NCI-H524 treated with DMSO at 0.1 percent for 48 hours (cell line): ENCODE measurements at places on chromosomes 7 and 10.
A peak's percentile ranks its signal among the peaks of the same experiment; 100 is the strongest.

- DNase-seq = no peak
Measured at GRCh38 chr7:5439572-5440496, 16.2 kb upstream of the TNRC18 start.

- no peak for DNase-seq
Measured at GRCh38 chr10:124523901-124524300, 62.3 kb downstream of the LHPP start.

DNA sequence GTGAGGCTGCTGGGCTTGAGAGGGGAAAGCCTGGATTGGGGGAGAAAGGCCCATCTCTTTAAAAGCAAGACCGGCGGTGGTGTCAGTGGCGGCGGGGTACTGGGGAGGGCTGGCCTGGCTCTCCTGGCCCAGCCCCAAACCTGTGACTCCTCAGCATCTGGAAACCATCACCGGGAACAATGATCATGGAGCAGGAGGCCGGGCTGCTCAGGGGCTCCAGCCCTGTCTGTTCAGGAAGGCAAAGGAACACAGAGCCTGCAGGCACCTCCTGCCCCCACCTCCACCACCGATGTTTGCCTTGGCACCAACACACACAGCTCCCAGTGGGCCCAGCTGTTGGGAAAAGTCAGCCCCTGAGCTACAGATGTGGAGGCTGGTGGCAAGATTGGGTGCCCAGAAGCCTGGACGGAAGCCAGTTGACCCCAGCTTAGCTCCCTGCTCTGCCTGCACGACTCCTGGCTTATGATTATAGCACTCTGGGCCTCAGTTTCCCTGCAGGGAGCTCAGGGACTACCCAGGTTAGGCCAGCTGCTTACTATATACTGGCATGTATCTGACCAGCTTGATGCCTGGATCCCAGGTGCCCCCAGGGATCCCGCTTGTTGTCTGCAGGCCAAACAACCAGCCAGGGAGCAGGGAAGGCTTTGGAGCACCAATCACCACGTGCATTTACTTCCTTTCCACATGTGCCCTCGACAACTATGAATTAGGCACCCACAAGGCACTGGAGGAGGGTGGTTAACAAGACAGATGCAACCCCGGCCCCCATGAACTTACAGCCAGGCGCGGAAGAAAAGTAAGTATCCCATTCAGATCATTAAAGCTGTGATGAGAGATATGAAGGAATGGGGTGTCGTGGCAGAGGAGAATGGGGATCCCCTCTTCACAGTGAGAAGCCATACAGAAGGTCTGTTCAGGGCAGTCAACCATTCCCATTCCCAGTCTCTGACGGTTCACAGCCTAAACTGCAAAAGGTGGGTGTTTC lies 37.3 kb downstream of the ZCCHC24 start:
- no peak for DNase-seq

DNA sequence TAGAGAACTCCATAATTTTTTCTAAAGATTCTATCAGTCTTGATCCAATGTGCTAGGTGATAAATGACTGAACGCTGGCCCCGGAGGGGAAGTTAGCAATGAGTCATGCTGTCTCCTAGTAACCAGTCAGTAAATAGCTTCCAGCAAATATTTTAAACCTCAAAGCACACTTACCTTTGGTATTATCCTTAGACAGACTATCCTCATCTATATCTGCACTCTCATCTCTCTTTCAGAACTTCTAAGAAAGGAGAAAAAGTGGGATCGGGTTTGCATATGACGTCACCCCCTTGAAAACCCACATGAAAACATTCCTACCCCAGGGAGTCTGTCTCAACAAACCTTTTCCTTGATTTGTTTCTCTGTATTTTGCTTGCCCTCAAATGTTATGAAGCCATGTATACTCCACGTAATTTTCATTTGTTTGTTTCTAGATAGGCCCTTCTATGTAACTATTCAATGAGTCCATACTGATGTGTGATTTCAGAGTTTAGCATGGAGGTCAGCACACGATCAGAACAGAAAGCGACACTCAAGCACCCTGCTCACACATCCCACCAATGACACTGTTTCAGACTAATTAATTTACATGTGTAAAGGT lies 174.9 kb upstream of the NRP1 start:
- DNase-seq = no peak

GRCh38 chr10:98107644-98108430 lies 26.6 kb upstream of the R3HCC1L start:
- no peak for DNase-seq

DNA sequence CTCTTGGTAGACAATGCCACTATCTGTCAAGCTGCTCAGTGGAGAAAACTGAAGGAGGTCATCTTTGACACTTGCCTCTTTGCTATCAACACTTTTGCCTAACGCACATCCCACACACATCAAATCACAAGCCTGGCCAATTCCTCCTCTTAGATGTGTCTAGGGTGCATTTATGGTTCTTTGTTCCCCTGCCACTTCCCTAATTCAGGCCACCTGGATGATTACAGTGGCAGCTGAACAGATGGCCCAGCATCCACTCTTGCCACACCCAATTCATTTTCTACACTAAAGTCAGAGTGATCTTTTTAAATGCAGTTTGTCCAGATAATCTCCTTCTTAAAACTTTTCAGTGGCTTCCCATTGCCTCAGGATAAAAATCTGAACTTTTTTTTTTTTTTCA lies 58.6 kb downstream of the LAMB4 start:
- peak; percentile 61 for DNase-seq

- DNase-seq = no peak
Measured at GRCh38 chr10:84511709-84512285, 183.4 kb downstream of the CCSER2 start.

- DNase-seq = no peak
Measured at GRCh38 chr7:150335774-150336112, 5.7 kb downstream of the RARRES2 start.

DNA sequence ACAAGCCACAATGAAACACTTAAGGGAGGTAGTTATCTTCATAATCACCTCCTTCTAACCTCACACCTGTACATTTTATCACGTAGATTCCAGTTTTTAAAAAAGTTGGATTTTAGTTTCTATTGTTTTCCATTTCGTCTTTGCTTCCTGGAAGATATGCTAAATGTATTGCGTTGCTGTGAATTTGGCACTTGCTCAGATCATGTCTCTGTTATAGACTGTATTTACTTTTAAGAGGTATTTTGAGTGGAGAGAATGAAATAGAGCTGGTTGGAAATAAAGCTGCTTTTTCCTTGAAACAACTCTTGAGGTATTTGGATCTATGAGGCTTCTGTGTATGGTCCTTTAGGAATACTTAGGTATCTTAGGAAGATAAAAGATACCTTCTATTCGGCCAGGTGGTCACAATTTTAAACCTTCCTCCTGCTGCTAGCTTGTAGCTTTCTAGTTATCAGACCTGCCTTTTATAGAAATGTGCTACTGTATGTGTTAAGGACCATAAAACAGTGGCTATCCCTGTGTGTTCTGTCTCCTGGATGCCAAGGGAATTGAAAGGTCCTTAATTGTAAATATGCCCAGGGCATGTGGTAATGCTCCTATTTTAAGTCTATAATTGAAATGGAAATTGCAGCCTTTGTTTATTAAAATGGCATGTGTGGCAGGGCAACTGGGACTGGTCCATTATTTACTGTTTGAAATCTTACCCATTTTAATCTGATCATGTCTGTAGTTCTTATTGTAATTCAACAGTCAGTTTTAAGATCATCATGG lies 147.7 kb downstream of the SND1 start:
- no peak for DNase-seq

GRCh38 chr7:131357282-131357880 lies 29.7 kb downstream of the MKLN1 start:
- no peak for DNase-seq

GRCh38 chr7:92289321-92289720 lies 43.5 kb downstream of the ANKIB1 start:
- DNase-seq = no peak

GRCh38 chr7:106381252-106381651 lies 96.5 kb upstream of the NAMPT start:
- no peak for DNase-seq

GRCh38 chr10:132319853-132320653 lies 11.9 kb upstream of the LRRC27 start:
- DNase-seq = no peak

GRCh38 chr10:132521041-132521465 lies 16.5 kb upstream of the INPP5A start:
- DNase-seq = no peak

DNA sequence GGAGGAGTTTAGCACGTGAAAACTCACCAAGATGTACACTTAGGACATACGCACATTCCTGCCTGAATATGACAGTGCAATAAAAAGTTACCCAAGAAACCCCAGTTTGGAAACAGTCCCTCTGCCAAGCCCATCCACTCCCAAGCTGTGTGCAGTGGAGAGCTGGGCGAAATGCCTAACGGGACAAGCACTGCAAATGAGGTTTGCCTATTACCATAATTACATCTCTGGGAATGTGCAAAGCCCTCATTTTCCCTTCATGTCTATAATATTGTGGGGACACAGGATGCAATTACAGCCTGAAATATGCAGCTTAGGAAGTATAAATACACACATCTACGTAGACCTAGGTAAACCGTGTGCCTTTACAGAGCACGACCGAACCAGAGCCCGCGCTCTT lies 117.5 kb downstream of the PLXNA4 start:
- DNase-seq = no peak

DNA sequence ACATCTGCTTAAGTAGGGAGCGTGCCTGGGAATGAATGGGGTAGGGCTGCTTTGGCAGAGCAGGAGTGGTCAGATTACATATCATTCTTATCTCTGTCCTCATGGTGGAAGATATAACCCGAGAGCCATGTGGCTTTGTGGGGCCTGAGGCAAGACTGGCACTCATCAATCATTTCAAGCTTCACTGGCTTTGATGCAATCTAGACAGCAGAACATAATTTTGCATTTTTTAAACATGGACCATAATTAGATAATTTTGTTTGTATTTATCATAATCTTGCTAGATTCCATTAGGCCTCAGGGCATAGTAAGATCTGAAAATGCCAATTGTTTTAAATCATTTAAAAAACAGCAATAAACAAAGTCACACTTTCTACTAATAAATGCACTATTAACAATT lies 480.3 kb downstream of the NXPH1 start:
- no peak for DNase-seq

DNA sequence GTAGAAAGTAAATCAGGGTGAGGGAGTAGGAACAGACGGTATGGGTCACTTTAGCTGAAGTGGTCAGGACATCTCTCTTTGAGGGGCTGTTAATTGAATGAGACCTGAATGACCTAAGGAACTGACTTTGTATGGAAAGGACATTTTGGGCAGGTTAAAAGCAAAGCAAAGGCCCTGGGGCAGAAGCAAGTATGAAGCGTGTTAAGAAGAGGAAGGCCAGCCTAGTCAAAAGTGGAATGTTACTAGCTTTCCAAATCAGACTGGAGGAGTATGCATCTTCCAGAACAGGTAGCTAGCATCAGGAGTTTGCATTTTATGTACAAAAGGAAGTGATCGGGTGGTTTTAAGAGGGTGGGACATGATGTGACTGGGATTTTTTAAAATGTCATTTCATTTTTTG lies 70.9 kb upstream of the PCGF5 start:
- no peak for DNase-seq

- no peak for DNase-seq
Measured at GRCh38 chr10:282294-283139, 147.3 kb downstream of the ZMYND11 start.

DNA sequence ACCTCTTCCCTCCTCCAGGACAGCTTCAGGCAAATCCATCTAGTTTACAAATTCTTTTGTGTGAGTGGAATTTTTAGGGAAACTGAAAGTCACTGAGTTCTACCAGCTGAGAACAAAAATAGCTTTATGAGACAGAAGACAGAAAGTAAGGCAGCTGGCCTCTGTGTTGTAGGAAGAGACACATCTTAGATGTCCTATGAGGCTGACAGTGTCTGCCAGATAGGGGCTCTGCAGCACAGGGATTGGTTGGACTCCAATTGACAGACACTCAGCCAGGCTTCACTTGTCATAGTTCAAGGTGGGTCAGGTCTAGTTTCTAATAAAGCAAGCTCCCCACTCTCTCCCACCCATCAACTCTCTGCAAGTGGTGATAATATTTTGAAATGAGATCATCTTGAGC lies 574.9 kb downstream of the CCSER2 start:
- DNase-seq = no peak

GRCh38 chr7:30062587-30062986 lies 34.4 kb downstream of the PLEKHA8 start:
- no peak for DNase-seq

DNA sequence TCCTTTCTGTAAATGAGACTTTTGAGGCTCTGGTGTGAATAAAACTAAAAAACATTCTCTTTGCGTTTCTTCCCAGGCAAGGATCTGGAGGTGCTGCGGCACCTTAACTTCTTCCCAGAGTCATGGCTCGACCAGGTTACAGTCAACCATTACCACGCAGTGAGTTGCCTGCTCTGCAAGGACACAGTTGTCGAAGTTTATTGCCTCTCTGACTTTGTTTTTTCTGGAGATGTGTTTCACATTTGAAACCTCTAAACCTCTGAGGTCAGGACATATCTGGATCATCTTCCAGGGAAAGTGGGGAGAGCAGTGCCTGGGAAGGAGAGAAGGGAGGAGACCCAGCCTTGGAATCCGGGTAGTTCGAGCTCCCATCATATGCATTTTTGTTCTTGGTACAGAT lies 43.4 kb upstream of the PLEKHA1 start:
- DNase-seq = no peak

- DNase-seq = no peak
Measured at GRCh38 chr7:113608782-113609181, 310.0 kb downstream of the PPP1R3A start.

DNA sequence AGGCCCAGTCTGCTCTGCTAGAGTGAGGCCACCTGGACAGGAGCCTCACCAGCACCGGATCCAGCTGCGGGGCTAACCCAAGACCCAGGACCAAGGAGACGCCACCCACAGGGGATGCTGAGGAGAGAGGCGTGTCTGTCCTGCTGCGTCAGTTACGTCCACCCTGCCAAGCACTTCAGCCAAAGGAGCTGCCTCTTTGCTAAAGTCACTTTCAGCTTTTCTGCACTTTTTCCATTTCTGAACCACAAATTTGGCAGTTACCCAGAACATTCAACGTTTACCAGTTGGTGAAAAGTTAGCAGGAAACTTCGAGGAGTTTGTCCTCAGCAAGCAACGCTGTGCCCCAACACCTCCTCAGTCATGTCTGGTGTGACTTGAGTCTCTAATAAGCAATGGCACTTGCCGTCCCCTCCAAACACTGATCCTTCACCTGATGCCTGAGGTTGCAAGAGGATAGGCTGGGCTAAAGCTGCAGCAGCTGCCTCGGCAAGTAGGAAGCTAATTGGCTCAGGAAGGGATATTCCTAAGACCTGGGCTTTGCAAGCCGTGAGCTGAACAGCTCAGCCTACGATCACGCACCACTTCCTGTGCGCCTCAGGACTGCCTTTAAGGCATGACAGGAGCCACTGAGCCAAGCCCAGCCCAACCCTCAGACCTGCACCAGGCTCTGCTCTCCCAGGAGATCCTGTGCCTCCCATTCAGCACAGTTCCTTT lies 40.1 kb downstream of the KCNH2 start:
- peak; percentile 68 for DNase-seq

GRCh38 chr10:34392641-34393170 lies 422.4 kb downstream of the PARD3 start:
- no peak for DNase-seq

GRCh38 chr7:136179154-136179553 lies 202.0 kb upstream of the MTPN start:
- no peak for DNase-seq

- no peak for DNase-seq
Measured at GRCh38 chr10:129697463-129698247, 230.6 kb downstream of the MGMT start.
